ENCODE measurements at places on chromosomes 12 and 14. TPM values are rescaled to one million over a fixed set of nuclear protein-coding genes. Genes with fewer than 3 reads are reported as not detected.

DNA sequence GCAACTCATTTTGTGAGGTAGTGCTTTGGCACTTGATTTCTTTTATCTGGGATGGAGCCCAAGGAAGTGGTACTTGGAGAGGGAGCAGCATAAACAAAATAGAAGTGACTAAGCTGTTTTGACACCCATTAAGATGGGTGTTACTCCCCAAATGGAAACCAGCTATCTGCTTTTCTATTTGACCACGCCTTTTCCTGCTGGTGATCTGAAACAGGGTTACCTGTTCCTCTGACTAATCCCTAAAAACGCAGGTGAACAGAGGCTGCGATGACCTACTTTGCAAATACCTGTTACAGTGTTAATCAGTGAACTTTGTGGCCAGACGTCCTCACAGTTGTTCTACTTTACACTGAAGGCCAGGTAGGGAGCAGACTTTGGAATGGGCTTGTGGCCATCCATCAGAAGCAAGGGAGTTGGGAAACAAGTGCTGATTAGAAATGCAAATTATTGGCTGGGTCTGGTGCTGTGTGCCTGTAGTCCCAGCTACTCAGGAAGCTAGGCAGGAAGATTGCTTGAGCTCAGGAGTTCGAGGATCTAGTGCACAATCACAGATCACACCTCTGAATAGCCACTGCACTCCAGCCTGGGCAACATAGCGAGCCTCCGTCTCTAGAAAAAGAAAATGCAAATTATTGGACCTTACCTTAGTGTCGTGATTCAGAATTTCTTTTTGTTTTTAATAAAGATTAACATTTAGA is 58.3 kb upstream of the HECTD1 start:
- DNase-seq: peak; percentile 55

DNA sequence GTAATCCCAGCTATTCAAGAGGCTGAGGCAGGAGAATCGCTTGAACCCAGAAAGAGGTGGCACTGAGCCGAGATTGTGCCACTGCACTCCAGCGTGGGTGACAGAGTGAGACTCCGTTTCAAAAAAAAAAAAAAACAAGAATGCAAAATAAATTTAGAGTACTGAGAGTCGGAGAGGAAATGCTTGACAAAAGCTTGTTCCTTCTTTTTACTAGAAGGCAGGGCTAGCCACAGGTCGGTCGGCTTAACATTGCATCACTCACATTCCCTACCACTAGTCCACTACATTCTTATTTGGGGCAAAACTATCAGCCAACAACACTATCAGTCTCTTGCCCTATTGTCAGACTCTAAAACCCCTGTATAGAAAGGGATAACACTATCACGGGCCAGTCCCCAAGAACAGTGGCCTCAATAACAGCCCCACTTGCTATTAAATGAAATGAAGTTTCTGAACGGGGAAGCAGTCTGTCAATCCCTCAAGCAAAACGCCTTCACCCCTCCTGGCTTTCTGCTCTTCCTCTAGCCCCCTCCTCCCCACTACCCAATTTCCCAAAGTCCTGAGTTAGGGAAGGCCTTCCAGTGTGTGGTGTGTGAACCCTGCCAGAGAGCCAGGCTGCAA is 1.0 kb downstream of the RNF41 start:
- DNase-seq: peak; percentile 67

- DNase-seq: peak; percentile 65
Measured at GRCh38 chr14:27612121-27612520, 1014.3 kb upstream of the NOVA1 start.

DNA sequence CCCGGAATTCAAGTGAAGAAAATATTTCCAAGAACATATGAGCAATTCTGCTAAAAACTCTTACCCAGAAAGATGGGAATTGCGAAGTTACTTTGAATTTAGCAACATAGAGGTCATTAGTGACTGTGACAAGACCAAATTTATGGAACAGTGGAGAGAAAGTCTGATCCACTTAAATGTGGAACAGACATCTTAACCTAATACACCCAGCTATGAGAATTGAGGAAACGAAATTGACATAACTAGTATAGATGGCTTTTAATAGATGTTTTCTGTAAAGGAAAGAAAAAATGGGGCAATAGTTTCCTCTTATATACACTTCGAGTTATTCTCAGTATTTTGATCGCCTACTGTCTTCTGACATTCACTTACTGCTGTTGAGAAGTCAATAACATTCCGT is 4.6 kb downstream of the OVCH1 start:
- no peak for DNase-seq

- DNase-seq: peak; percentile 54
Measured at GRCh38 chr12:18479256-18479655, 217.9 kb downstream of the PIK3C2G start.

GRCh38 chr14:73777420-73777819 is 63.2 kb upstream of the PNMA1 start:
- no peak for DNase-seq

- DNase-seq: peak; percentile 62
Measured at GRCh38 chr12:66648033-66648735, 30.7 kb downstream of the GRIP1 start.

DNA sequence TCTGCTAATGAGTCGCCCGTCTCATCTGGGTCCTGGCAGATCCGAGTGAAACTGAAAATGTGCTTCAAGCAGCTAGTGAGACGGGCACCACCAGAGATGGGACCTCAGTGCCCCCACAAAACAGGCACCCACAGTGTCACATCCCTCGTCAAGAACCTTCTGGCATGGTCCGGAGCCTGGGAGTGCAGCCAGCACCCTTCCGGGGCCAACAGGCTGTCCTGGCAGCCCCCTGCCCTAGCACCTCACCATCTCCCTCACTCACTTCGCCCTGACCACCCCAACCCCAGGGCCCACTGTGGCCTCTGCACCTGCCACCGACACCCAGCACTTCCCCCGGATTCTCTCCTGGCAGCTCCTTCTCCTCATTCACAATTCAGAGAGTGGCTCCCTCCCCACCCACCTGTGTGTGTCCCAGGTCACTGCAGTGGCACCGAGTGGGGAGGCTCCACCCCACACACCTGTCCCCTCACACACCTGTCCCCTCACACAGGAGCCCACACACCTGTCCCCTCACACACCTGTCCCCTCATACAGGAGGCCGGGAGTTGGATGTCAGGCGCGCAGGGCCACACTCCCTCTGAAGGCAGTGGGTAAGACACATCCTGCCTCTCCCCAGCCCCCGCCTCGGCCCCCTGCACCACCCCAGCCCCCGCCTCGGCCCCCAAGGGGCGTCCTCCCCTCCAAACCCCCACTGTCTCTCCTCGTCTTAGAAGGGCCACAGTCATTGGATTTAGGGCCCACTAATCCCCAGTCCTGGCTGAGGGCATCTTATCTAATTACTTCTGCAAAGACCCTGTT is 7.9 kb downstream of the GALNT9 start:
- no peak for DNase-seq

- peak; percentile 89 for DNase-seq
Measured at GRCh38 chr14:75123991-75124390, 2.9 kb downstream of the NEK9 start.

DNA sequence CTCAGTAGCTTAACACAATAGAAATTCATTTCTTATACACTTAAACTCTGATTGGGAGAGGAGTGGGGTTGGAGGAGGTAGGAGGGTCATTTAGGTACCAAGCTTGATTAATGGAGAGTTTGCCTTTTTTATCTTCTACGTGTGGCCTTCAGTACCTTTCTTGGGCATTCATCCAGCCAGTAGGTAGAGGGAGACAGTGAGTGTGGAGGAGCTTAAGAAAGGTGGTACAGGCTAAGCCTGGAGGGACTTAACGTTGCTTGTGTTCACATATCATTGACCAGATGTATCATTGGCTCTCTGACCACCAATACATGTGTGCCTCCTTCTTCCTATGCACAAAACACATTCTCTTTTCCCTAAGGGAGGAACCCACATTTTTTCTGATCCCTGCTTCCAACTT is 232.9 kb upstream of the CRY1 start:
- no peak for DNase-seq

ARHGDIB gene
- 14.6 TPM for total RNA-seq

TEAD4 gene
- total RNA-seq: 9.7 TPM

KANSL2 gene
- total RNA-seq: 61.7 TPM

TMEM119 gene
- total RNA-seq: not detected

HOXC12 gene
- total RNA-seq: not detected

PTPRO gene
- total RNA-seq: 0.69 TPM

AJUBA gene
- 189 TPM for total RNA-seq

Measured in renal cortical epithelial cell (primary cell).